ENCODE measurements at places on chromosomes 6 and 20. TPM values are rescaled to one million over a fixed set of nuclear protein-coding genes. Genes with fewer than 3 reads are reported as not detected.

TRIM40 gene
- not detected for polyA plus RNA-seq

OR2B6 gene
- not detected for polyA plus RNA-seq

PGC gene
- polyA plus RNA-seq: not detected

GPX5 gene
- not detected for polyA plus RNA-seq

MLN gene
- not detected for polyA plus RNA-seq

RFX6 gene
- polyA plus RNA-seq: not detected

KIF6 gene
- 0.87 TPM for polyA plus RNA-seq

SMLR1 gene
- polyA plus RNA-seq: not detected

EPB41L2 gene
- 31.3 TPM for polyA plus RNA-seq

PHACTR1 gene
- 0.65 TPM for polyA plus RNA-seq

DNA sequence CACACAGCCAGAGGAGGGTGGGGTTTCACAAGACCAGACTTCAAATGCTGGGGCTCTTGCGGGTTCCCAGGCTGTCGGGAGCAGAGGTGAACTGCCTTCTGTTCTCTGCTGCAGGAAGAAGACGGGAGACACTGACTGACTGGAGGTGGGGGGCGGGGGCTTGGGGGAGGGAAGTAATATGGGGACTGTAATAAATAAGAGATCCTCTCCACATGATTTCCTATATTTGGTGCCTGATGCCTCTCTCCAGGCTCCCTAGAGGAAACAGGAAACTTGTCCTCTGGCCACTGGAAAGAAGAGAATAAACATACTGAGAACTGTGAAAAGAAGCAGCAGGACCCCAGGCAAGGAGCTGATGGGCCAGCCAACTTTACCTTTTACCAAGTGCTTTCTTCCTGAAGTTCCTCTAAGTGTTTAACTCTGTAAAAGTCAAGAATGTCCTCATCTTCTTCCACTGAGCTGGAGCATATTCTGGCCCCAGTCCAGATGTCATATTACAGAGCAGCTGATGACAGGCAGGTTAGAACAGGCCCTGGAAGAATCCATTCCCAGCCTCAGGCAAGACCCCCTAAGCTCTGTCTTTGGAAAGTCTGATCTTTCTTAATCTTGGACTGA, 33.2 kb upstream of the ADGRF5 start:
- no peak for DNase-seq

DNA sequence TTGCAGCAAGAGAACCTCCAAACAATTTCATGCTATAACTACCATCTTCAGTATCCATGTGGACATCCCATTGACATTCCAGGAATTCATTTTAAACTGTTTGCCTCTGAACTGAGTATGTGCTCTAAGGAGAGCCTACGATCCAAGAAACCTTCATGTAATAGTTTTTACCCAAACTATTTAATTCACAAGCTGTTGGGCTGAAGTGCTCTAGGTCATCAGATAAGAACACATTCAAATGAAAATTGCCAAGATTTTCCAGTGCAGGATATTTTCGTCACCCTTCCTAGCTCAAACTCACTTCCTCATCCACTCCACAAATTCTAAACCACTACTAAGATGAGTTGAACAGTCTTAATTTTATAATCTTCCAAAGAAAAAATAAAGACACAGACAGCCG, 12.8 kb downstream of the RSPO3 start:
- DNase-seq: no peak

DNA sequence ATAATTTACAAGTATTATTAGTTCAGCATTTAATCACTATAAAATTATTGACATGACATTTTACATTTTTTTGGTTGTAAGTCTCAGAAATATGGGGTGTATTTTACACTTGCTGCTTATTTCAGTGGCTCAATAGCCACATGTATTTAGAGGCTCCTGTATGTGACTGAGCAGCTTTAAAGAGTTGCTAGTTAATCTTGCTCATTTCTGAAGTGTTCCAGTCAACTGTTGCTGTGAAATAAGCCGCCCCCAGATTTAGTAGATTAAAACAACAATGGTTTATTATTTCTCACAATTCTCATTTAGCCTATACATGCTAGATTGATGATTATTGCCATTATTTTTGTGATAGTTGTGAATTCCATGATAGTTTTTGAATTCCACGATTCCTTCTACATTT, 23.0 kb downstream of the CD109 start:
- DNase-seq: no peak

DNA sequence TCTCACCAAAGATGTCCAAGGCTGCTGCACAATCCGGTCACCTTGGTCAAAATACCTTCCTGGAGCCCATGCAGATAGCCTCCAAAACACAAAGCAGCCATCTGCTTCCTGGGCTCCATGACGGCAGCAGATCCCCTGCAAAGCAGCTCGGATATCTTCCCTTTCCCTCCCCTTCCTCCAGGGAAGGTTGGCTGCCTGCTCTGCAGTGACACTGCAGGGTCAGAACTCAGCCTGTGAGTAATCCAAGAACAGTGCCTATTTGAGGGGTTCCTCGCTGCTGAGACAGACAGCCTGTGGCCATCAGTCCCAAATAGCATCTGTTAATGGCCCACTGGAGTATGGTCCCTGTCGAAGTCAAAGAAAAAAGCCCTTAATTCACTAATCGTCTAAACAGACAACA, 270.8 kb downstream of the PREX1 start:
- DNase-seq: no peak

- no peak for DNase-seq
Observed at GRCh38 chr20:35561671-35562070, 19.8 kb downstream of the ERGIC3 start.

DNA sequence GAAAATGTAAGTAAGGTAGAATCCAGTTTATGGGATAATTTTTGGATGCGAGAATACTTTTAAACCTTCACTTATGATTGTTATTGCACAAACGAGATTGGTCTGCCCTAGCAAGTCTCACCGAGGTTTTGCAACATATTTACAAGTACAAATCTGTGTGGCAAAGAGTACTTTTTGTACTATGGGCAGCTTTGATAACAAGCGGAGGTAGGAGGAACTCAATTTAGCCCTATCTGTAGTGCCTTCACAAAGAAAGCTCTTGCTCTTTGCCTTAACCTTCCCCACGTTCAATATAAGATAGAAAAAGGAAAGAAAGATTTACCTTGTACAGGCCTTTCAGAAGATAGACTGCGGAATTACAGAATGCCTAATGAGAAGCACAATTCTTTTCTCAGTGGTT, 77.5 kb upstream of the HIVEP1 start:
- DNase-seq: no peak

- peak; percentile 2 for DNase-seq
Observed at GRCh38 chr6:624979-625378, 31.9 kb downstream of the HUS1B start.

DNA sequence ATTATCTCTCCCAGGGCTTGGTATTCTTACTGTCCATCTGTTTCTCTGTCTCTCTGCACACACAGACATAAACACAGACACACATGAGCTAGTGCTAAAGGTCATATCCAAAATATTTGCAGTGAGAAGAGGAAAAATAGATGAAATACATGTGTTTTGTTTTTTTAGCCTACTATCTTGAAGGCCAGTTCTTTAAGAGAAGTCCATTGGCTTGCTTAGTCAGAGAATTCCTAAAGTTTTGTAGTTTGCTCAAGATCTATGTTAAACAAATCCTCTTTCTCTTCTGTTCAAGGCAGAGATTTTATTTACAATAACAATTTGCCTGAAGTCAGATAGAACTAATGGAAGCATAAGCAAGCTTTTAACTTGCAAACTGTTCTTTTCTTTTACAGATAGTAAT, 120.0 kb upstream of the AKIRIN2 start:
- no peak for DNase-seq

DNA sequence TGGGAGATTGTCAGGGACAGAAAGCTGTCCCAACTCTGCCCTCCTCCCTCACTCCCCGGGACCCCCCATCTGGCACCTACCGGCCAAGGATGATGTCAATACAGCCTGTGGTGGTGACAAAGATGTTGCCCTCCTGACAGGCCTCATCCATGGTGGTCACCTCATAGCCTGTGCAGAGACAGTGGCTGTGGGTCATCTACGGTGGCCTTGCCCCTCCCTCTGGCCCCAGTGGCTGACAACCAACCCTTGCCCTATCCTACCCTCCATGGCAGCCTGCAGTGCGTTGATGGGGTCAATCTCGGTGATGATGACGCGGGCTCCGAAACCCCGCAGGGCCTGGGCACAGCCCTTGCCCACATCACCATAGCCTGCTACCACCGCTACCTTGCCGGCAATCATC, 12.7 kb downstream of the AHCY start:
- DNase-seq: no peak

- DNase-seq: no peak
Observed at GRCh38 chr6:64084185-64084663, 448.6 kb downstream of the PHF3 start.

DNA sequence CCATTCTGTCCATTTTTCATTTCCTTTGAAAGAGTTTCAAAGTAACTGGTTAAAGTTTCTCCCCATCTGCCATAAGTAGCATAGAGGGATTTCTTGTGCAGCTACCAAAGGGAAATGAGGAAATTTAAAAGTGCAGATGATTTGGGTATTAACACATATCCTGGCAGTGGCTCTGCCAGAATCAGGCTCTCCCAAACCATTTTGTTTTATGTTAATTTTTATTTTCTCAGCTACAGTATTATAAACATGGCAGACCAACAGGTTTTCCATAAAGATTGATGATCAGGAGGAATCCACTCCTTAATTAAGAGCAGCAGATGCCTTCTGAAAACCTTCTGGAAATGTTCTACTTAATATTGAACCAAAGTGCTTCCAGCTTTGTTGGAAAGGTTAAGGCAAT, 13.9 kb downstream of the PLCB4 start:
- no peak for DNase-seq

- no peak for DNase-seq
Observed at GRCh38 chr6:139538366-139538765, 163.9 kb upstream of the CITED2 start.

DNA sequence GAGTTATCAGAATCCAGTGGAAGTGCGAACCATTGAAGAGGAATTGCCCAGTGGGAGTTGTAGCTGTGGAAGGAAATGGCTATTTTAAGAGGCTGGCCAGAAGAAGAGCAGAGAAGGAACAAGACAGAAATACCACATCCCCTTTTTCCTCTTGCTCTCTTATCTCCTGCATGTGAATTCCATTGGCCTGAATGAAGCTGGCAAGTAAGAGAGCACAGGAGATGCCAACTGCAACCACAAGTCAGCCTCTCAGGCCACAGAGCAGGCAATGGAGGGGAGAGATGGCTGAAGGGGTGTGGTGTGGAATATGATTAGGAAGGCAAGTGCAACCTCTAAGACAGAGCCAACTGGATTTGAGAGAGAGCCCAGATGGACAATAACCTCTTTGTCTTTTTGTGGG, 362.7 kb upstream of the IMPG1 start:
- DNase-seq: no peak

- no peak for DNase-seq
Observed at GRCh38 chr6:5531853-5532375, 270.6 kb downstream of the FARS2 start.

- no peak for DNase-seq
Observed at GRCh38 chr6:164763788-164764187, 545.6 kb downstream of the C6orf118 start.

DNA sequence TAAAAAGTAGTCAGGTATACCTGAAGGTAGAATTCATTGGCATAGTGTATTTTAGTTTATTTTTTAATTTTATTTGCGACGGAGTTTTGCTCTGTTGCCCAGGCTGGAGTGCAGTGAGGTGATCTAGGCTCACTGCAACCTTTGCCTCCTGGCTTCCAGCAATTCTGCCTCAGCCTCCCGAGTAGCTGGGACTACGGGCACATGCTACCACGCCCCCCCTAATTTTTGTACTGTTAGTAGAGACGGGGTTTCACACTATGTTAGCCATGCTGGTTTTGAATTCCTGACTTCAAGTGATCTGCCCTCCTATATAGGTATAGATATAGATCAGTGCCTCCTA, 102.8 kb upstream of the PRSS16 start:
- DNase-seq: no peak

DNA sequence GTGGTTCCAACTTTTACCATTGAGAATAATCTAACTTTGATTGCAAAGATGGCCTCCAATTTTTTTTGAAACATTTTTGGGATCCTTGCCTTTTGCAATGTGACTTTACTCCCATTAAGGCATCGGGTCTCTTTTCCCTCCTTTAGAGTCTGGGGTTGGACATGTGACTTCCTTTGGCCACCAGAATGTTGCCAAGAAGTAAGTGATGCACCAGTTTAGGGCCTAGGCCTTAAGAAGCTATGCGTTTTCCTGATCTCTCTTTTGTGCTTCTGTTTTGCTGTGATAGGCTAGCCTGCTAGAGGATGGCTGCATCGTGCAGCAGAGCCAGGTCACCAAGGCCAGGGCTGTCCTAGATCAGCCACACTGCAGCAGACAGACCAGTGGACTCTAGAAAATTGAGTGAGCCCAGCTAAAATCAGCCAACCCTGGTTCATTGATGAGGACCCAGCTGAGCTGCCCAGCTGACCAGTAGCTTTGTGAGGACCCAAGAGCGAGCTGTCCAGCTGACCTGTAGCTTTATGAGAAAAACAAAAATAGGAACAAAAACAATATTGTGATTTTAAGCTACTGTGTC, 594.0 kb upstream of the JAG1 start:
- DNase-seq: no peak

- DNase-seq: peak; percentile 15
Observed at GRCh38 chr6:136811272-136811671, 11.1 kb upstream of the PEX7 start.

DNA sequence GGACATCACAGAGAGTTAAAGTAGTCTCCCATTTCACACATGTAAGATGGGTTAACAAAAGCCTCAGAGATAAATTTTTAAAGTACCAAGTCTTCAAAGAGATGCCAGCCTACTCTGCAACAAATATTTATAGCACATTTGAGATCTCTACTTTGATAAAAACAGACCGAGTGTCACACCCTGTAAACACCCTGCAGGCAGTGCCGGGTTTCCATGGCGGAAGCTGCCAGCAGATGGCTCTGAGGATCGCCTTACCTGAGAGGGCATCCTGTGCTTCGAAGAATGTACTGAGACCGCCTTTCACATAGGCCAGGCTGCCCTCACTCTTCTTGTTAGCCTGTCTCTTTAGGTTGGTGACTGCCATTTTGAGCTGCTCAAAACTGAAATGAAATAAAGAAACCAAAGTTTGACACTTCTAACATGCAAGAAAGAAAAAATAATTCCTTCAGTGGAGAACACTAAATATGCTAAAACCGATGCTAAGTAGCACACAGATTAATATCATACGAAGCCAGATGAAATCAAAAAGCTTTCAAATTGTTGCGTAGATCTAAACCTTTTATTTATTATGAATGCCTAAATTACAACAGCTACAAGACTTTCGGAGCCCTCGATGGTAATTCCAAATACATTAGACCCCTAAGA, 39.3 kb downstream of the HUS1B start:
- DNase-seq: no peak

- DNase-seq: peak; percentile 54
Observed at GRCh38 chr6:168865-169455, 123.3 kb upstream of the DUSP22 start.

DNA sequence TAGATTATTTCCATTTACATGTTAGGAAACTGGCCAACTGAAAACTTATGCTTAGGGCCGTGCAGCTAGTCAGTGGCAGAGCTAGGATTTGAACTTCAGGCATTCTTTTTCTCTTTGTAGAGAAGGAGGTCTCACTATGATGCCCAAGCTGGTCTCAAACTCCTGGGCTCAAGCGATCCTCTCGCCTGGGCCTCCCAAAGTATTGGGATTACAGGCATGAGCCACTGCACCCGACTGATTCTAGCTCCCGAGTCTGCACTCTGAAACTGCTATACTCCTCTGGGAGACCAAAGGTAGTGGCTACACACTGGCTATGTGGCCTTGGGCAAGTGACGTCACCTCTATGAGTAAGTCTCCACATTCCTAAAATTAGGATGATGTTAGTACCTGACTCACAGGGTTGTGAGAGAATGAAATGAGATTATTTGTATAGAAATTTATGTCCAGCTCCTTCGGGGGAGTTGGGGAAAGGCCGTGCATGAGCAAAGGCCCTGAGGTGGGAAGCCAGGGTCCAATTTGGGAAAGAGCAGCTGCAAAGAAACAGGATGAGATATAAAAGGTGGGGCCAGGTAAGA, 6.4 kb downstream of the PLTP start:
- peak; percentile 96 for DNase-seq

All from GM23248 (cell line).